Dermis blood vessel endothelial cell (primary cell): ENCODE measurements at places on chromosomes 2 and 18. TPM values are rescaled to one million over a fixed set of nuclear protein-coding genes. Genes with fewer than 3 reads are reported as not detected.

- DNase-seq: no peak
Observed at GRCh38 chr2:155846259-155846658, 486.3 kb downstream of the NR4A2 start.

DNA sequence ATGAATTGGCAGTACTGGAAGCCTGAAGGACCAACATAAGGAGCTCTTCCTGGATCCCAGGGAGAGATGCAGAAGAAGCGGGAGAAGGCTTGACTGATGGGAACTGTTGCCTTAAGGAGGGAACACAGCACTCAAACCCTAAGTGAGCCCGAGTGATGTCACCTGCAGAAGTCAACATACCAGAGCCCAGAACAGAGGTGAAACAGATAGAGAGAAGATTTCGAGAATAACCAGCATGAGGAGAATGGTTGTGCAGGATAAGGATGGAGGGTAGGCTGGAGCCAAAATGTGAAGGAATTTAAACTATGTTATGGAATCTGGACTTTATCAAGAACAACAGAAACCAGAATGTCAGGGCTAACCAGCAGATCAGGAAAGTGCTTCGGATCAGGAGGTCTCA lies 463.1 kb upstream of the DDX18 start:
- no peak for DNase-seq

DNA sequence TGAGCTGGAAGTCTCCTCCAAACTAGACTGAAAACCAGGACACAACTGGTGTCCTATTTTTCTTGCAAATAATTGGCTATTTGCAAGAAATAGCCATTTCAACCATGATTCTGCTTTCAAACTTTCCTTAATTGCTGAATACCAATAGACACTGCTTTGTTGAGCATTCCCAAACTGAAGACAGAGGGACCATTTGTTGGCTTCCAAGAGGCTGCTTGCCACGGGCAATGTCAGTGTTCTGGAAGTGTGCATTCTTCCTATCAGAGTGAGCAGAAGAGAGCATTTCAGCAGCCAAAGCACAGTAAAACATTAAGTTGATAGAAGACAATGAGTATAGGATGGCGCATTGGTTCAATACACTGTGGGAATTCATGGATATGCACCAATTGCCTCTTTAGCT lies 360.5 kb upstream of the RGPD4 start:
- DNase-seq: no peak

DNA sequence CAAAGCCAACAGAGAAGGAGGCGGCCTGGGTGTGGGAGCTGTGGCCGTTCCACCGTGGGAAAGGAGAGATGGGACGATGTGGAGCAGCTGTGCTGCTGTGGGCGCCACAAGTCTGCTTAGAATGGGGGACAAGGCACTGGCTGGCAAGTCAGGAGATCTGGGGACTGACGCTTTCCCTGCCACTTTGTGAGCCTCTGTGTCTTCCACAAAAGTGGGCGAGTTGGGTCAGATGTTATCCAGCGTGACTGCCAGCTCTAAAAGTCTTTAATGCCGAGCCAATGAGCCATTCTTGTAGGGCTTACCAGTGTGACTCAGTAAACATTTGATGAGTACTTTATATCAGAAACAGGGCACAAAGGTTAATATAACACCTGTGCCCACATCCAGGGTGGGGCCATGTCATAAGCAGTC lies 113.6 kb upstream of the MGAT5 start:
- DNase-seq: no peak

DNA sequence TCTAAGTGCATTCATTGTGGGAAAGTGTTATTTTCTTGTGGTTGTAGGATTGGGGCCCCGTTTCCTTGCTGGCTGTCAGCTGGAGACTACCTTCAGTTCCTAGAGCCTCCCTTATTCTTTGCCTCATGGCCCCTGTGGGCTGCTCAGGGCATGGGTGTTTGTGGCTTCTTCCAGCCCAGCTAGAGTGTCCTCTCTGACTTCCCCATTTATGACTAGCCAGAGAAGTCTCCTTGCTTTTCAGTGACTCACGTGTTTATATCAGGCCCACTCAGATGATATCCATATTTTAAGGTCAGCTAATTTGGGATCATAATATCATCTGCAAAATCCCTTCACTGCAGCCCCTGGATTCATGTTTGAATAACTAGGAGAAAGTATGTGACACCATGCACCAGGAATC lies 62.8 kb downstream of the DTNA start:
- DNase-seq: peak; percentile 39

GRCh38 chr2:108616751-108617161 lies 82.5 kb downstream of the LIMS1 start:
- peak; percentile 63 for DNase-seq

GRCh38 chr18:80168982-80169381 lies 59.9 kb downstream of the ADNP2 start:
- no peak for DNase-seq

GRCh38 chr2:239716009-239716408 lies 309.1 kb downstream of the NDUFA10 start:
- DNase-seq: no peak

DNA sequence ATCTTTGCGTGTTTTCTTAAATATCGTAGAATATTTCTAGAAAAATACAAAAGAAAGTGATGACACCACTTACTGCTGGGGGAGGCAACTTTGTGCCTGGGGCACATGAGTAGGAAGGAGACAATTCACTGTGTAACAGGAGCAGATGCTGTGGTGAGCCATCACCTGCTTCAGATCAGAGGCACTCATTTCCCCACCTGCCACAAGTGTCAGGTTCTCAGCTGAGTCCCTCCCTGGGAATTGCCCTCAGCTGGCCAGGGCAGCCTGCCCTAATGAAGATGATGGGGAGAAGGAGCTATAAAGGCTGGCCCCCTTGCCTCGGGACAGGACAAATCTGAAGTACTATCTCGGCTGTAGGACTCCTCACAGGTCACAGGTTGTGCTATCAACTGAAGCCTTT lies 322.8 kb downstream of the STK39 start:
- no peak for DNase-seq

TM4SF20 gene
- not detected in 2 replicates for total RNA-seq

MAL gene
- 0.88 and 4.8 TPM in 2 replicates for total RNA-seq

ZSWIM2 gene
- total RNA-seq: not detected in 2 replicates

SPHKAP gene
- not detected in 2 replicates for total RNA-seq

IL1F10 gene
- not detected in 2 replicates for total RNA-seq
